ENCODE measurements at places on chromosomes 11 and 22. TPM values are rescaled to one million over a fixed set of nuclear protein-coding genes. Genes with fewer than 3 reads are reported as not detected.

Gene GUCY1A2
- not detected for total RNA-seq

Gene PACSIN3
- total RNA-seq: 7.0 TPM

Gene MOB2
- total RNA-seq: 16.3 TPM

Gene FAM111A
- total RNA-seq: 91.7 TPM

Gene OR10D3
- not detected for total RNA-seq

Gene GGTLC2
- total RNA-seq: not detected

Gene ANO5
- total RNA-seq: 0.02 TPM

Gene DDX10
- 56.0 TPM for total RNA-seq

Gene OR2D2
- total RNA-seq: not detected

Gene OR52H1
- not detected for total RNA-seq

Gene CALCB
- total RNA-seq: 5.0 TPM

Gene PKNOX2
- not detected for total RNA-seq

Gene NKAPD1
- total RNA-seq: 28.5 TPM

Gene GPHA2
- total RNA-seq: not detected

Gene XKR3
- total RNA-seq: not detected

Gene FERMT3
- 235 TPM for total RNA-seq

Gene ACO2
- total RNA-seq: 107 TPM

Gene A4GALT
- not detected for total RNA-seq

Gene PRG2
- total RNA-seq: 0.54 TPM

Gene RAB30
- 23.4 TPM for total RNA-seq

Gene DPP3
- 75.3 TPM for total RNA-seq

Gene SCN3B
- not detected for total RNA-seq

Data from activated naive CD8-positive, alpha-beta T cell treated with anti-CD3 and anti-CD28 coated beads for 36 hours (primary cell).